ENCODE measurements at places on chromosomes 6 and 20. TPM values are rescaled to one million over a fixed set of nuclear protein-coding genes. Genes with fewer than 3 reads are reported as not detected.

DNA sequence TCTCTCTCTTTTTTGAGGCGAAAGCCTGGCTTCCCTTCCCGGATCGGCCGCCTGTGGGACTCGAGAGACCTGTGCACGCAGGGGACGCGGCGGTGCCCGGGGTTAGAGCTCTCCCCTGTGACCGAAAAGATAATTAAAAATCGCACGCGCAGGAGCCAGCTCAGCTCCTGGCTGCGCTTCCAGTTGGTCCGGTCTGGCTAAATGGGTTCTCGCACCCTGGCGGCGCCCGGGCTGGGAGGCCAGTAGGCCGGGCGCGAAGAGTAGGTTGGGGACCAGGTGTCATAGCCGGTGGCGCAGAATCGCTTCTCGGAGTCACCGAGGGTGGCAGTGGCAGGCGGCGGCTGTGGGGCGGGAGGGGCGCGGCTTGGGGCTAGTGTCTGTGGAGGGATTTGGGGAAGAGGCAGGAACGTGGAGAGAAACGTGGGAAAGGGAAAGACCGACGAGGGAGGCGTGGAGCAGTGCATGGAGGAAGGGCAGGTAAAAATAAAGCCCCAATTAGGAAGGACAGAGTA, 41.9 kb upstream of the SUPT3H start:
- no peak for DNase-seq

- no peak for DNase-seq
Measured at GRCh38 chr6:117771403-117771802, 96.1 kb downstream of the NUS1 start.

DNA sequence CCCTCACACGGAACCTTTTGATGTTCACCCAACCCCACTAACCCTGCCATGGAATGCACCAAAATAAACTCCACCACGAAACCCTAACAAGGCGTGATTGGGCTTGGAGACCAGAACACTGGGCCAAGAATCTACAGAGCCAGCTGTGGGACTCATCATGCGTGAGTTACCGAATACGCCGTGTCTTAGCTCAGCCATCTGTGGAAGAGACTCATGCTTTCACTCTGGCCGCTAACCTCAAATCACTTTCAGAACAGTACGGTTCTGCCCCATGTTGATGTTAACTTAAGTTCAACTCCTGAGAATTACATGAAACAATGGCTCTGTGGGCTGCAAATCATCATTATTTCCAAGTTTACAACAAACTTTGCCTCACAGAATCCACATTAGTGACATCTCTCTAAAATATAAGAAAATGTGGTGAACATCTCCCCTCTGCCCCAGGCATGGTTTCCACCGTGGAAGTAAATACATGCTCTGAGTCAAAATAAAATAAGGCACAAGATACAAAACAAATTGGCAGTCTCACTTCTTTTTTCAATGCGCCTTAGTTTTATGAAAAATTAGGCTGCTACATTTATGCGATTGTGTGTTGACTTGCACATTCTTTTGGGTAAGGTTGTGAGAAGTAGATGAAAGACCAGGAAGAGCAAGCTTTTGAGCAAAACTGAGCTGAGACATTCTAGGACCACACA, 308.9 kb upstream of the EXOC2 start:
- DNase-seq, result no peak

DNA sequence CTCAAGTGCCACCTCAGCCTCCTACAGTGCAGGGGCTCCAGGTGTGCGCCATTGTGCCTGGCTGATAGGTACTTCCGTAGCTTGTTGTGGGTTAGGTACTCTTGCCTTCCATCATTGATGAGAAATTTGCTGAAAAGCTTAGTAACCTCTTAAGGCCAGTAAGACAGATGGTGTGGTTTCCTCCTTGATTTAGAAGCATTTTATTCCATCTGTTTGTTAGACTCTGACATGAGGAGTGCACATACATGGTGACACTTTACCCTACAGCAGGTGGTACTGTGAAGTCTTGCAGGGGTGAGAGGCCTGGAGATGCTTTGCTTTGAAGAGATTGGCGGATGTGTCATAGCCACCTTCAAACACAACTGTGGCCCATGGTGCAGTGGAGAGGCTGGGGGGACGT, 14.8 kb upstream of the MTG2 start:
- no peak for DNase-seq

Gene DUSP15
- total RNA-seq, result 2.5 TPM

GRCh38 chr6:37368961-37369320, 15.2 kb downstream of the RNF8 start:
- no peak for DNase-seq

DNA sequence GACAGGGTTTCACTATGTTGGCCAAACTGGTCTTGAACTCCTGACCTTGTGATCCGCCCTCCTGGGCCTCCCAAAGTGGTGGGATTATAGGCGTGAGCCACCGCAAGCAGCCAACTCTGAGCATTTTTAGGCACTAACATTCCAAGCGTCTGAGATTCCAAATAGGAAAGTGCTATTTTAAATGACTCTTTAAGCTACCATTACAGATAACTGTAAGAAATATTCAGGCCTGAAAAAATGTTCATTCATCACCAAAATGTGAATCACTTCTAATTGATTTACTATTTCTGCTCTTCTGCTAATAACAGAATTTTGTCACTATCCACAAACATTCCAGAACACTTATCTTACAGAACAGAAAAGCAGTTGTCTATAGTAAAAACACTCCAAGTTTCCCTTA, 106.5 kb downstream of the BACH2 start:
- no peak for DNase-seq

GRCh38 chr20:61737812-61738443, 327.8 kb downstream of the TAF4 start:
- no peak for DNase-seq

Gene FNDC1
- total RNA-seq, result 0.49 TPM

GRCh38 chr6:30267423-30267822, 54.2 kb upstream of the TRIM26 start:
- no peak for DNase-seq

DNA sequence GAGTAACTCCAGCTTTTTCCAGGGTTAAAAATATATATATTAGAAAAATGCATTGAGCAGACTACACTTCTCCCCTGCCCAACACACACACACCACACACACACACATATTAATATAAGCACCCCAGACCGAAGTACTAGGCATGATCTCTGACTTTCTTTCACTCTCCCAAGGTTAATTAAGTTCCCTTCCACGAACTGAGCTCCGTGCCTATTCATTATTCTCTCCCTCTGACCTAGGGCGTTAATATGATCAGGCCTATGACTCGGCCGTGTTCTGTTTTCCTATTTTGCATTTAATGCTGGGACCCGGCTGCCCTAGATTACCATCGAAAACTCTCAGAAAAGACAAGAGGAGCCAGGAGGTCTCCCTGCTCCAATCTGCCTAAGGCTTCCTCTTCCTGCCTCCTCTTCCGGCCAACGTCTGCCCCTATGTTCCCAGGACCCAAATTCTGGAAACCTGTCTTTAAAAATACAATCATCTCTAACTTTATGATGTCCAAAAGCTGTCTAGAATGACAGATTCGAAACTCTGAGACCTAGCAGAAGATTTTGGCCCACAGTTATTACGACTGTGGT, 6.1 kb upstream of the POU3F2 start:
- DNase-seq, result no peak

Gene FOXA2
- total RNA-seq, result not detected

- DNase-seq, result no peak
Measured at GRCh38 chr6:166589337-166589731, 2.9 kb upstream of the RAMACL start.

Gene CGA
- total RNA-seq, result not detected

Gene MAVS
- 22.1 TPM for total RNA-seq

DNA sequence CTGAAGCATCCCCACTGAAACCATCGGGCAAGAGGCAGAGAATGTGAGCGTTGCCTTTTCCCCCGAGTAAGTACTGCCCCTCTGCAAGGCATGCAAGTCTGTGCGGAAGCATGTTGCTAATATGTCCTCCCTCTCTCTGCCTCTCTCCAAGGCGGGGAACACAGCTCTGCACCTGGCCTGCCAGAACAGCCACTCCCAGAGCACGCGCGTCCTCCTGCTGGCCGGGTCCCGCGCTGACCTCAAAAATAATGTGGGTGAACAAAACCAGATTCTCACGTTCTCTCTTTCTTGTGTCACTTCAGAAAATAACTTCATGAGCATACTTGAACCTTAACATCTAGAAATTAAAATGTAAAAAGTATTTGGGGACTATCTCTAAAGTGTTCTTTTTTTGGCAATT, 26.4 kb downstream of the LYRM2 start:
- DNase-seq, result no peak

Gene TSBP1
- total RNA-seq, result not detected

Gene TMC2
- not detected for total RNA-seq

GRCh38 chr6:159969204-159969912, 476 bp downstream of the IGF2R start:
- no peak for DNase-seq

GRCh38 chr6:88614316-88614877, 349.0 kb downstream of the RNGTT start:
- DNase-seq, result no peak

DNA sequence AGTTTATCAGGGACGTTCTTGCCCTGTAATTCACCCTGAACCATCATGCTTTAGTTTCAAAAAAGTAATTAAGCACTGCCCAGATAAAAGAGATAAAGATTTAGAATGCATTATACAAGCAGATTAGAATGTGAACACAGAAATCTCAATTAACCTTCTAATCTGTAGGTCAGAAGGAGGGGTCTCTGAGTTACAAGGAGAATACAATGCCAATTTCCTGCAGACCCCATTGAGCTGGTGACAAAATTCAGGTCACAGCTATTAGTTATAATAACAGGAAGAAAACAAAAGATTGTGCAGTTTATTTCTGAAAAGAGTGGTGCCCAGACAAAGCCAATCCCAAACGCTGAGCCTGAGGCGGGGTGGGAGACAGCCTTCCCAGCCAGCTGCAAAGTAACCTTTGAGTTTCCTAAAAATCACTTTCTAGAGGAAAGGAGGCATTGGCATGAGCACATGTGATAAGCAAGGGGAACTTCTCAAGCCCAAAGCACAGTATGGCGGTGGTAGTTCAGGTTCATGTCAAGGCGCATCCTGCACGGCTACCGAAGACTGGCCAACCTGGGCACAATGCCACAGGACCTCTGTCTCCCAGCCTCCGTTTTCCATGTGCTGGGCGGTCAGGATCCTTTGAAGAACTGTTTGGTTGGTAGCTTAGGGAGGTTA, 192.5 kb downstream of the TTLL2 start:
- no peak for DNase-seq

Gene PSORS1C2
- not detected for total RNA-seq

Gene C6orf62
- total RNA-seq, result 45.2 TPM

Gene PRL
- not detected for total RNA-seq

- no peak for DNase-seq
Measured at GRCh38 chr6:151475653-151476523, 17.9 kb upstream of the CCDC170 start.

DNA sequence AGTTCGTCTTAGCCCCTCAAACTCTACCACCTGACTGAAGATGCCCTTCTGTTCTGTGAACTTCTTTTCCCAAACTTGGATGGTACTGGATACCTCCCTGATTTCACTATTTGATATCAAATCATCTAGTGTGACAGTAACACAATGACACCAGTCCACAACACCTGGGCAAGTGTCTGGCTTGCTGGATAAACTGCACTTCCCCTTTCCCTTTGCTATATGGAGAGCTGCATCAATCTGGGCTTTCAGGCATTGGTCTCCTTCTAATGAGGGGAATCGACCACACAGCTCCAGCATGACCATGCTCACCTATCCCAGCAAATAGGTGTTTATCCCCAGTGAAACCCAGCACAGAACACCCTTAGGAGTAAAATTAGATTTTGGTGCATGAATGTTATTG, 3.1 kb downstream of the F13A1 start:
- no peak for DNase-seq

DNA sequence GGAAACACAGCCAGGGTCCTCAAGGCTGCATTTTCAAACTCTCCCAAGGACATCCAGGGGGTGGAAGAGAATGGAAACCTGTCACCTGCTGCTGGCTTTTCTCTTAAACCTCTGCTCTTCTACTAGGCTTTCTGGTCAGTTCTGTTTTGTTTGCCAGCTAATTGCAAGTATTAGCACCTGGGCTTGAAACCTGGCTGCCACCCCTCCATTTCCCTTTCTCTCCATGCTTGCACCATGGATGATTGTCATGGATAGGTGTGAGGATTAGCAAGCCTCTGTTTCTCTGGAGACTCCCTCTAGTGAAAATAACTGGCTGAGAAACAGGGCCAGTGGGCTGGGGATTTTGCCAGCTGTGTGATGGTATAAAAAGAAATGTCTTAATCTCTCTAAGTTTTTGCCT, 33.0 kb upstream of the GPR6 start:
- DNase-seq, result no peak

Gene RAET1L
- 8.3 TPM for total RNA-seq

DNA sequence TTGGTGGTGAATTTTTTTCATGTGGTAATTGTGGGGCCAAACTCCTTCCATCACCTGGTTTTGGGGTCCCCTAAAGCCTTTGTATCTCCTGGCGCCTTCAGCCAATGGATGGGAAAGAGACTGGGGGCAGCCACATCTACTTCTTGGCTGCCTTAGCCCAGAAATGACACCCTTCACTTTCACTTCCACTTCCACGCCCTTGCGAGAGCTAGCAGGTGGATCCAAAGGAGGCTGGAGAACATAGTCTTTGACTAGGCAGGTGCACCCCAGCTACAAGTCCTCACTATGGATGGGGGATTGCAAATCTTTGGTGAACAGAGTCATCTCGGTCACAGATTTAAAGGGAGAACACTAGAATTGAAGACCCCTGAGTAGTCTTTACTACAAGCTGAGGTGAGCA, 70.8 kb downstream of the NDUFAF5 start:
- no peak for DNase-seq

GRCh38 chr6:93048381-93048780, 371.0 kb downstream of the EPHA7 start:
- no peak for DNase-seq

Gene DDX27
- total RNA-seq, result 23.3 TPM

DNA sequence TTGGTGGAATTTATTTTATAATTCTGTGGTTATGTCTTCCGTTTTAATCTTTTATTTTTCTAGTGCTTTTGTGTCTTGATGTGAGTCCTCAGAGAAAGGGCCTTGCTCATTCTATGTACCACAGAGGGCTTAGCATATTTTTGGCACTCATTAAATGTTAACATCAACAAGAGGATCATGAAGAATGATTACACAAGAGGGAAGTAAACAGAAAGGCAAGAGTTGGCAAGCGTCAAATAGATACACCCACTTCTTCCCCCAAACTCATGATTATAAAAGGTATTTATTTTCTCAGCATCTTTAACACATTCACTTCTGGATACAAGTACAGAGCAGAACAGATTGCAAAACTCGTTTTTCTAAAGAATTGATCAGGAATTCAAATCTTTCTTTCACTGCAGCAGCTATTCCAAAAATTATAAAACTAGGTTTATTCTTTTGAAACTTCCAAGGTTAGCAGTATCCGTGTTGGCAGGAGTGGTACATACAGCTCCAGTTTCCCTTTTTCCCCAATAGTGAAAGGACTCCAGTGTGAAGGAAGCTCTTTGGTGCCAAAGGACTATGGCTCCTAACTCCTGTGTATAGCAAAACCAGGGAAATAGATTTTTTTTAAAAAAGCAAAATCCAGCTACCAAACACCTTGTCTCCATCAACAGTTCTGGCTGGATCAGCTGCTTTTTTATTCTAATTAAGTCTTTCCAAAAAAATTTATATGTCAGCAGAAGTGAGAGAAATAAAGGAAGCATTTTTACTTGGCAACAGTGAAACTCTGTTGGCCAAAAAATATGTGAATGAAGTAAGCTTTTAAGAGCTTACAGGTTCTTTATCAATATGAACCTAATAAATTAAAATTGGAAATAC, 221.9 kb downstream of the ADGRG6 start:
- DNase-seq, result no peak
